ENCODE measurements at places on chromosomes 2 and 18. TPM values are rescaled to one million over a fixed set of nuclear protein-coding genes. Genes with fewer than 3 reads are reported as not detected.

The ATG9A gene
- 18.7 TPM for polyA plus RNA-seq

The FAM110C gene
- 1.8 TPM for polyA plus RNA-seq

The CIB4 gene
- not detected for polyA plus RNA-seq

The GKN2 gene
- polyA plus RNA-seq, result not detected

The MAB21L4 gene
- not detected for polyA plus RNA-seq

The NAT8 gene
- polyA plus RNA-seq, result not detected

The PARD3B gene
- not detected for polyA plus RNA-seq

The NGEF gene
- not detected for polyA plus RNA-seq

The CAPN14 gene
- polyA plus RNA-seq, result 0.10 TPM

The PARD6G gene
- polyA plus RNA-seq, result 0.36 TPM

The CENPA gene
- polyA plus RNA-seq, result 3.1 TPM

The C2orf80 gene
- not detected for polyA plus RNA-seq

The GPR17 gene
- not detected for polyA plus RNA-seq

The DGUOK gene
- polyA plus RNA-seq, result 226 TPM

The PLEKHB2 gene
- 64.3 TPM for polyA plus RNA-seq

The TSHZ1 gene
- polyA plus RNA-seq, result 2.4 TPM

The ZNF512 gene
- polyA plus RNA-seq, result 47.8 TPM

The HOXD4 gene
- not detected for polyA plus RNA-seq

The DNMT3A gene
- polyA plus RNA-seq, result 14.4 TPM

The TTC31 gene
- polyA plus RNA-seq, result 22.0 TPM

The CYP27A1 gene
- polyA plus RNA-seq, result not detected

The TTN gene
- polyA plus RNA-seq, result 3.1 TPM

The LRP1B gene
- not detected for polyA plus RNA-seq

The ZFP36L2 gene
- 119 TPM for polyA plus RNA-seq

The SEPTIN2 gene
- polyA plus RNA-seq, result 160 TPM

The HOXD13 gene
- polyA plus RNA-seq, result not detected

The SLC4A3 gene
- polyA plus RNA-seq, result not detected

The TMEM127 gene
- 37.5 TPM for polyA plus RNA-seq

The FOXD4L1 gene
- polyA plus RNA-seq, result not detected

The GNLY gene
- 9.8 TPM for polyA plus RNA-seq

The IL36G gene
- polyA plus RNA-seq, result not detected

The UBR3 gene
- 8.8 TPM for polyA plus RNA-seq

The ATP5F1A gene
- 573 TPM for polyA plus RNA-seq

The CFAP65 gene
- not detected for polyA plus RNA-seq

The DSC3 gene
- polyA plus RNA-seq, result not detected

The ANKRD62 gene
- not detected for polyA plus RNA-seq

The EFHD1 gene
- 1.0 TPM for polyA plus RNA-seq

The NTSR2 gene
- polyA plus RNA-seq, result not detected

The TDRD15 gene
- polyA plus RNA-seq, result not detected

The GULP1 gene
- not detected for polyA plus RNA-seq
